ENCODE measurements at places on chromosomes 11 and 22.
A peak's percentile ranks its signal among the peaks of the same experiment; 100 is the strongest.

DNA sequence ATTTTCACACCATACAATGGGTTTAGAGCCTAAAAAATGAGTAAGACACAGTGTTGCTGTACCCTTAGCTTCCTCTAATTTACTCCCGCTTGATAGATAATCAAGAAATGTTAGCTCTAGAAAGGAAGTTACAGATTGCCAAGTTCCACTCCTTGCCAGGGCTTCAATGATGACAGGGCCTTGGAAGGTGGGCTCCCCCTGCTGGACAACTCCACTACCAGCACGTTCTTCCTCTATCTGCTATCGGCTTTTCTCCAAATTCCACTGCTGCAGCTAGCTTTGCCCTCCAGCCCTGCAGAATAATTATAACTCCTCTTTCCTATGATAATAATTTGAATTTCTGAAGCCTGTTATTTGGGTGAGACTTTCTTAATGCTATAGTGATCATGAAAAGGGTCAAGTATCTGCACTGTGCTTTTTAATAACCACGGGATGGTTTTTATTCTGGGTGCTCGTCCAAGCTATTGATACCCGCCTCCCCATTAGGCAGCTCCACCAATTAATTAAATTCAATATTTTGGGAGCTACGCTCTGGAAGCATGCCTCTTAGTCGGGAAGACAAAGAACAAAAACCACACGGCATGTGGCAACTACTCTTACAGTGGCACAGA lies 9.0 kb downstream of the SYN3 start:
- peak; percentile 36 for DNase-seq

GRCh38 chr22:20779818-20780158 lies 5.9 kb downstream of the SERPIND1 start:
- DNase-seq = no peak

DNA sequence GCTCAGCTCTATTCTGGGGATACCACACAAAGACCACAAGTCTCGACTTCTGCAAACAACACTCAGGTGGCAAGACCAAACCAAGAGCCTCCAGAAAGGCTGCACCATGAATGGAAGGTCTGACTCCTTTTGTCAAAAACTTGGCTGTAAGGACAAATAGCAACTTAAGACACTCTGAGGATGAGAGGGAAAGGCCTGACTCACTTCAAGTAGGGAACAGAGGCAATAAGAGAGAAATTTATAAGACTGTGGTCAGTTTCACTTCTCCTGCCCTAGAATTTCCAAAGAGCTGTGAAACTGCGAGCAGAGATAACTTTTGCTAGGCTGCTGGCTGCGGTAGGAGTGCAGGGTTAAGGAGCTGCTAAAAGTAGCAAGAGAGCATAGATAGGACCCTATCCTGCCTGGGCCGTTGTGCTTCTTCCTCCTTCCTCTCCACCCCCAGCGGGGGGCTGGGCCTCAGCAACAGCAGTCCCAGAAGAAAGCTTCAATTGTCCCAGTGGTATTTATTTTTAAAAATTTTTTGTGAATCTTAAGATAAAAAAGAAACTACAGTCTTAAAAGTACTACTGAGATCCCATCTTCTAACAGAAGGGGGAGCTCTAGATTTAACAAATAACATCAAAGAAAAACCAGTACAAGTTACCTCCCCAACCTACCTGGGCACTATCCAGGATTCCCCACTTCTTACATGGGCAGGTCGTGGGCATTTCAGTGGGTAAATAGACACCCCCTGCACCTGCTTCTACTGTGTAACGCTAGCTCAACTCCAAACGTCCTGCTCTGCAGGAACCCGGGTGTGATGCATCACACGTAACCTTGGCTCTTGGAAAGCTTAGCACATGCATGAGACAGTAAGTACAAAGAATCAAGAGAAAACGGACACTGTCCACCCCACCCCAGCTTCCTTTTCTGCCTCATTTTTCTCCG lies 66.4 kb downstream of the SGSM3 start:
- no peak for DNase-seq

- DNase-seq = no peak
Observed at GRCh38 chr11:61168800-61169199, 7.6 kb upstream of the VPS37C start.

DNA sequence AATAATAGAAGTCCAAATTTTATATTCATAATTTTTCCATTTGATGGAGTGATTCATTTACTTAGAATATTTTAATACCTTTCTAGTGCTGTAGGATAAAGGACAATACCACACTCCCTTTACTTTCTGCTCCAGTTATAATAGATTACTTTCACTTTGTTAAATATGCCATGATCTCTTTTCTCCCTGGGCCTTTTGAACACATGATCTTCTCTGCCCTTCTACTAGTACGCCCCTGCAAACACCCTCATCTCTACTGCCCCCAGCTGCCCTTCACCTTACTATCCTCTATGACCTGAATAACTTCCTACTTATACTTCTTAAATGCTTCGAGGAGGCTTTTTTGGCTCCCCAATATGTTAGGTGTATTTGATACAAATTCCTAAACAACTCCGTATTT lies 177.3 kb downstream of the GUCY1A2 start:
- no peak for DNase-seq

- DNase-seq = no peak
Observed at GRCh38 chr11:92447586-92447985, 223.0 kb downstream of the FAT3 start.

DNA sequence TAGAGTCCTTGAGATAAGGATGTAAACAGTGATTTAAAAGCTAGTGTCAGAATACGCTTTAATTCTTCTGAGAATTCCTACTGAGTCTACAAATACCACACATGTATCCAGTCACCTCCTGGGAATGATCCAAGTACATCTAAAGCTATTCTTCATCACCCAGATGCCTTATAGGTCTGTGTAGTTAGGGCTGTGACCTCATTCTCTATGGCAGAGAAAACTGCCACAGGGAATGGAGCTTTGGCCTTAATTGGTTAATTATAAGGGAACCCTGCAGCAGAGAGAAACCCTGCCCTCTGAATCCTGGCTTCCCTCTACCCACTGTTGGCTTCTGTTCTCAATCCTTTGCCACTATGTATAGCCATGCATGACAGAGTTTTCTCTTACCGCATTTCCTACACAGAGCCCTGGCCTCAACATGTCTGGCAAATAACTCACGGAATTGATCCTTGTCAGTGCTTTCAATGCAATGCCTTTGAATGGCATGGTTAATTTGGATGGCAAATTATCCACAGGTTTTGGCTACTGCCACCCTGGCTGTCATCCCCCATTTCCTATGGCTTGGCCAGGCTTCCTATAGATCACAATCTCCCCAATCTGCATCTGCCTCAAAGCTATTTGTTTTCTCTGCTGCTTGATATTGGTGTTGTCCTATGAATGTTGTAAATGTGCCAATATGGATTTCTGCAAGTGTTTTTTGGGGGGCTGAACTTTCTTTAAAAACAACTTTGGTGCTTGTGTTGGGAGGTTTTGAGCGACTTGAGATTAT lies 2.9 kb downstream of the DIXDC1 start:
- DNase-seq = no peak

DNA sequence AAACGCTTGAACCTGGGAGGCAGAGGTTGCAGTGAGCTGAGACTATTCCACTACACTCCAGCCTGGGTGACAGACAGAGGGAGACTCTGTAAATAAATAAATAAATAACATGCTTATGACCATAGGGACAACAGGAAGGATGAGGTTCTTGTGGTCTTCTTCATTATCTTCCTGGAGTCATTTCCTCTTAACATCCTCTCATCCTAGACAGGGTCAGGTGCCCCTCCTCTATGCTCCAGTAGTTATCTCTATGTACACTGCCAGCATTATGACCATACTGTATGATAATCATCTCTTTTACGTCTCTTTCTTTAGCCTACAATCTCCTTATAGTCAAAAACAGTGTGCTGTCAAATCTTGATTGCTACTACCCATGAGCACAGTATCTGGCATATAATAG lies 17.7 kb downstream of the RAB30 start:
- no peak for DNase-seq

- no peak for DNase-seq
Observed at GRCh38 chr22:38694940-38695339, 5.8 kb downstream of the JOSD1 start.

- DNase-seq = no peak
Observed at GRCh38 chr22:24335496-24335895, 64.9 kb downstream of the SPECC1L start.

GRCh38 chr11:117809236-117810055 lies 12.4 kb upstream of the DSCAML1 start:
- DNase-seq = no peak

DNA sequence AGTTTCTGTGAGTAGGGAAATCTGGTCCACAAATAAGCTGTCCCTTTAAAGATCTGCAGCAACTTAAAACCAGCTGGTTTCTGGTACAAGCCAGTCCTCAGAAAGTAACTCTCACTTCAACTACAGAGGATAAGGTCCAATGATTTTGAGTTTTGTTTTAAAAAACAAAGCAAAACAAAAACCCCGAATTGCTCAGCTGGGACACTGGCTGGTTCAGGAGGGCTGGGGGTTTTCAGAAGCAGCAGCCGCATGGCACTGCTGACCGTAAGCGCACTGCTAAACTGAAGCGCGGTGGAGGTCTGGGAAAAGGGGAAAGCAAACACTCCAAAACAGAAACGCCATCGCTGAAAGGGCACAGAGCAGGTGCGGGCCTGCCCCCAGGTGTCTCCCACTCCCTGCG lies 59.7 kb downstream of the MICAL3 start:
- DNase-seq = no peak

DNA sequence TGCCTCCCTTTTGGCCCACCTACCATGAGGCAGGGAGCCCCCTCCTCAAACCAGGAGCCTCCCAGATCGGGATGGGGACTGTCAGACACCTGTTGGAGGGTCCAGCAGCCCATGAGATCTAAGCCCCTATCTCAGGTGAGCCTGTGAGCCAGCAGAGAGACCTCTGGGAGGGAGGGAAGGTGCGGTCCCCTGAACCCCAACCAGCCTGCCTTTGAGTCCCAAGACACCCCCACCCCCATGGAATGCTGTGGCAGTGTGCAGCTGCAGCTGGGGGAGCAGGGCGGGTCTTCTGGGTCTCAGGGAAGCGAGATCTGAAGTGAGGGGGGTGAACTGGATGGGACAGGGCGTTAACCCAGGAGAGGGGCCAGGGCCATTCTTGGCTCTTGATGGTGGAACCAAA lies 1.4 kb upstream of the CDKN1C start:
- no peak for DNase-seq

- no peak for DNase-seq
Observed at GRCh38 chr22:16932577-16932976, 75.4 kb downstream of the GAB4 start.

DNA sequence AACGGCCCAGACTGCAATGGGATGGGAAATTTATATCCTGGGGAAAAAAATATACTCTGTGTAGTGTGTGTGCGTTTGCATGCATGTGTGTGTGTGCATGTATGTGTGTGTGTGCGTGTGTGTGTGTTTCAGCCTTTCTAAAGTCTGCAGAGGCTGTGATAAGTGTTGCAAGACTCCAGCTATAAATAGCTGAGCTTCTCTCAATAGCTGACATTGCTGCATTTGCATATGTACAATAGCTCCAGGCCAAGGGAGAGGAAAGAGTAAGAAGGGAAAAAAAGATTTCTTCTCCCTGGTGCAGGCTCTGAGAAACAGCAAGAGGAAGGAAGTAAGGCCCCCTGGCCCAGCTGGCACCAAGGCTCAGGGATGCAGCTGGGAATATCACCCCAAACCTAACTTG lies 483.0 kb downstream of the MN1 start:
- DNase-seq = no peak

- DNase-seq = no peak
Observed at GRCh38 chr11:68328374-68329091, 16.1 kb downstream of the LRP5 start.

GRCh38 chr11:129930296-129930695 lies 34.9 kb upstream of the NFRKB start:
- DNase-seq = no peak

DNA sequence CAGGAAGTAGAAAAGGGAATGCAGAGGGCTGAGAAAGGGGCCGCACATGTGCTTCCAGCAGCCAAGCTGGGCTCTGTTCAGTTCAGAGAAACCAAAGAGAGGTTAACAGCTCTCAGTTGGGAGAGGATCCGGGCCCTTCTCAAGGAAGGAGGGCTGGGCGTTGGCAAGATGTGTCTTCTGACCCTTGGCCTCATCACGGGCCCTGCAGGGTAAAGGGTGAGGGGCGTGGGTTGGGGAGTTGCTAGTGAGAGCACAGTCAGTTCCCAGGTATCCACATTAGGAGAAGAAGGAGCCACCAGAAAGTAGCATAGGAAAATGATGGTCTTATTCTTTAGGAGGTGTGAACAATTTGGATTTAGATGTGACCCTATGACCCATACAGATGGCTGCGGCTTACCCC lies 73.0 kb downstream of the OSBP2 start:
- no peak for DNase-seq

GRCh38 chr11:32949739-32950138 lies 57.1 kb downstream of the QSER1 start:
- DNase-seq = no peak

DNA sequence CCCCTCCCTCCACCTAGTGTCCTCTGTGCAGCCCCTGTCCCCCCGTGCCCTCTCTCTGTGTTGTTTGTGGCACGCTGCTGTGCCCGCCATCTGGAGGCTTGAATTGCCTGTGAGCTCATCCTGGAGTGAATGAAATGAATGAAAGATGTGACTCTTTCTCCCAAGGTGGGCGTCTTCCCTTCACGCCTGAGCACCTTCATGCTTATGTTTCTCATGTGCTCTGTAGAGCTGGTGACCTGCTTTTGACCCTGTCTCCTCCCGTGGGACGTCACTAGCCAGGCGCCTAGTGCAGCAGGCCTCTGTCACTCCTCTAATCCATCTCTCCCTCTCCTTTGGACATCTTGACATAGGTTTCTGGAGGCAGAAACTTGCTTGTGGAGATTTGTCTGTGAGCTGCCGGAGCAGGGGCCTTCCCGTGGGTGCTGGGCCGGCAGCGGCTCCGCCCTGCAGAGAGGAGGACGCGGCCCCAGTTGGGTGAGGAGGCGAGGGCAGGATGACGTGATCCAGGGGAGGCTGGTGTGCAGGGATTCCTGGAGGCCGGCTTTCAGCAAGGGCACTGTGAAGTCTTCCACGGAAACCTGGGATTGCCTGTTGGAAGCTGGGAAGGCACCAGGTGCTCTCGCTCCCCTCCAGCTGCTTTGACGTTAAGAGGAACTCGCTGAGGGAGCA lies 40.6 kb downstream of the MUC6 start:
- DNase-seq = no peak

GRCh38 chr11:11975201-11976092 lies 33.0 kb downstream of the DKK3 start:
- DNase-seq = no peak
